ENCODE measurements at places on chromosomes 6 and 20.
A peak's percentile ranks its signal among the peaks of the same experiment; 100 is the strongest.

DNA sequence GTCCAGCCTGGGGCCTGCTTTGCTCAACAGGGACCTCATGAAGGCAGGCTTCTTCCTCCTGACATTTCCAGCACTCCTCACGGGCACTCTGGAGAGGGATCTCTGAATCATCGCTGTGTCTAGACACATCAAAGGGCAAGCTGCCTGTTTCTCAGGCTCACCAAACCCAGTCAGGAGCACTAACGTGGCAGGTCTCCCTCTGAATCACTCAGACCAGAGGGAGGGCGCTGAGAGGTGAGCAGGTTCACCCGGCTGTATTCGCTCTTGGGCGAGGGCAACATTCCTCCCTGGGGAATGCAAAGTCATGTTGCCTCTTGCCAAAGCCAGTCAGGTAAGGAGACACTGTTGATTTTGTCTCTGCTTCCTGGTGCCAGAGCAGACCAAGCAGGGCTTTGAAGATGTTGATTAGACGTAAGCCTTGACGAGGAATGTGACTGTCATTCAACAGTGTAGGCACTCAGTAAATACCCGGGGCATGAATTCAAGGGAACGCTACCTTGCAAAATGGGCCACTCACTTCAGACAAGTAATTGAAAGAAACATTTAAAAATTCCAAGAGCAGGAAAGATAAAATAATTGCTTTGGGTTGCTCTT lies 50.1 kb downstream of the CYP24A1 start:
- peak; percentile 32 for DNase-seq

GRCh38 chr6:135583256-135583761 lies 85.8 kb upstream of the AHI1 start:
- no peak for DNase-seq

GRCh38 chr6:26140967-26141294 lies 53.7 kb downstream of the HFE start:
- no peak for DNase-seq

- no peak for DNase-seq
Observed at GRCh38 chr6:146962329-146962728, 241.9 kb upstream of the STXBP5 start.

DNA sequence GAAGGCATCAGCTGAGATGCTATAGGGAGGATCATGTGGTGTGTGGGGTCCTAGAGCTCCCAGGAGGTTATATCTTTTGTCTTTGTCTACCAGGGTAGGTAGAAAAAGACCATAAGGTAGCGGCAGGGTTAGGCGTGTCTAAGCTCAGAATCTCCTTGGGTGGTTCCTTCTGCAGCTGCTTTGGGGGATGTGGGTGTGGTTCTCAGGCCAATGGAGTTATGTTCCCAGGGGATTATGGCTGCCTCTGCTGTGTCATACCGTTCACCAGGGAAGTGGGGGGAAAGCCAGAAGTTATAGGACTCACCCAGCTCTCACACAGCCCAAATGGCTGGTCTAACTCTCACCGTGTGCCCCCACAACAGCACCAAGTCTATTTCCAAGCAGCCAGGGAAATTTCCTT lies 107.4 kb upstream of the ADGRB3 start:
- DNase-seq: no peak

DNA sequence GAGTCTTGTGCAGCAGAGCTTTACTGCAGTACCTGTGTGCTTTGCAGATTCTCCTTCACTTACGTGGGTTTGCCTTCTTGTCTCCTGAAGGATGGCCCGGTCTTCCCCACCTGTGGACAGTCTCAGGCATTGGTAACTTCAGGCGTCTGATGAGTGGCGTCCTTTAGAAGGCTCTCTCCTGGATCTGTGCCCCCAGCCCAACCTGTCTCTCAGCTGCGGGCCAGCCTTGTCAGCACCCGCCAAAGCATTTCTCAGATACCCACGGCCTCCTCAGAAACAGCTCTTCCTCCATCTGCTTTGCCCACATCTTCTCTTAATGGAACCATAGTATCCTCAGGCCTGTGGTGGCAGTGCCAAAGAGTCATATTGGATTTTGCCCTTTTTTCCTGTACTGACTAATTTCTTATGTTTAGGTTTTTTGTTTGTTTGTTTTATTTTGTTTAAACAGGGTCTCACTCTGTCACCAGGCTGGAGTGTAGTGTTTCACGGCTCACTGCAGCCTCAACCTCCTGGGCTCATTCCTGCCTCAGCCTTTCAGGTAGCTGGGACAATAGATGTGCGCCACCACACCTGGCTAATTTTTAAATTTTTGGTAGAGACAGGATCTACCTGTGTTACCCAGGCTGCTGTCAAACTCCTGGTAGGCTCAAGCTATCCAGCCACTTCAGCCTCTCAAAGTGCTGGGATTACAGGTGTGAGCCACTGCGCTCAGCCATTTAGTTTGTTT lies 96.6 kb downstream of the ARID1B start:
- DNase-seq: no peak

- DNase-seq: no peak
Observed at GRCh38 chr6:11865680-11866300, 87.2 kb upstream of the ADTRP start.

- no peak for DNase-seq
Observed at GRCh38 chr6:83096791-83097190, 29.3 kb downstream of the DOP1A start.

GRCh38 chr6:84539122-84539856 lies 225.1 kb downstream of the TBX18 start:
- no peak for DNase-seq

DNA sequence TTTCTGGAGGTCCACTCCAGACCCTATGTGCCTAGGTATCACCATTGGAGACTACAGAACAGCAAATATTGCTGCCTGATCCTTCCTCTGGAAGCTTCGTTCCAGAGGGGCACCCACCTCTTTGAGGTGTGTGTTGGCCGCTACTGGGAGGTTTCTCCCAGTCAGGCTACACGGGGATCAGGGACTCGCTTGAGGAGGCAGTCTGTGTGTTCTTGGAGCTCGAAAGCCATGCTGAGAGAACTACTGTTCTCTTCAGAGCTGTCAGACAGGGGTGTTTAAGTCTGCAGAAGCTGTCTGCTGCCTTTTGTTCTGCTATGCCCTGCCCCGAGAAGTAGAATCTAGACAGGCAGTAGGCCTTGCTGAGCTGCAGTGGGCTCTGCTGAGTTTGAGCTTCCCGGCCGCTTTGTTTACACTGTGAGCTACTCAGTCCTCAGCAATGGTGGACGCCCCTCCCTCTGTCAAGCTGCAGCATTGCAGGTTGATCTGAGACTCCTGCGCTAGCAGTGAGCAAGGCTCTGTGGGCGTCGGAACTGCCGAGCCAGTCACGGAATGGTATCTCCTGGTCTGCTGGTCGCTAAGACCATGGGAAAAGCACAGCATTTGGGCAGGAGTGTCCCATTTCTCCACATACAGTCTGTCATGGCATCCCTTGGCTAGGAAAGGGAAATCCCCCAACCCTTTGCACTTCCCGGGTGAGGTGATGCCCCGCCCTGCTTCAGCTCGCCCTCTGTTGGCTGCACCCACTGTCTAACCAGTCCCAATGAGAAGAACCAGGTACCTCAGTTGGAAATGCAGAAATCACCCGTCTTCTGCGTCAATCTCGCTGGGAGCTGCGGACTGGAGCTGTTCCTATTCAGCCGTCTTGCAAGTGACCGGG lies 32.5 kb upstream of the ASCC3 start:
- DNase-seq: no peak

- no peak for DNase-seq
Observed at GRCh38 chr20:59645761-59646171, 41.4 kb downstream of the PHACTR3 start.

DNA sequence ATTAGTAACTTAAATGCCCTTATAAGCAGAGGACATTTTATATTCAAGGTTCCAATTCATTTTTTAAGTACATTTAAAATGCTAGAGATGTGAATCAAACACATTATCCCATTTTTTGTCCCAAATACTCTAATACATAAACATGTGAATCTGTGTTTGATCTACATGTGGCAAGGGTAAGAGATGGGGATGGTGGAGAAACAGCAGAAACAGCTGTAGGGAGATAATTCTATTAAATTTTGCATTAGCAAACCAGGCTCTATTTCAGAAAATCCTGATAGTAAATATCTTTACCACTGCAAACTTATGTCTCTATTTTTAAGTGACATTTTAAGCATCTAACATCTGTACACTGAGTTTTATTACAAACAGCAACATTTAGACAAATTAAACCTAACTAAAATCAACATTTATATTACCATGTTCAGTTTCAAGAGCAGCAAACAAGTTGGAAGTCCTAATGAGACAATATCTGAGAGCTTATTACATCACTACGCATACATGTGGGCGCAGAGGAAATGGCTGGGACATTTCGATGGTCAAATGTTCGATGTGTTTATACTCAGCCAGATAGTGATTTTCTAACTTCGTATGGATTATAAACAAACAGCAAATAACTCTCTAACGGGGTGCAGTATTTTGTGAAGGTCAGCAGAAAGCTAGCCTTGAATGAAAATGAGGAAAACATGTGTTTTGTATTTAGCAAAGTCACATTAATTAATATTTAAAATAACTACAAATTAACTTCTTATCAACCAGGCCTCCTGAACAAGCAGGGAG lies 165.1 kb downstream of the GJA1 start:
- DNase-seq: no peak

DNA sequence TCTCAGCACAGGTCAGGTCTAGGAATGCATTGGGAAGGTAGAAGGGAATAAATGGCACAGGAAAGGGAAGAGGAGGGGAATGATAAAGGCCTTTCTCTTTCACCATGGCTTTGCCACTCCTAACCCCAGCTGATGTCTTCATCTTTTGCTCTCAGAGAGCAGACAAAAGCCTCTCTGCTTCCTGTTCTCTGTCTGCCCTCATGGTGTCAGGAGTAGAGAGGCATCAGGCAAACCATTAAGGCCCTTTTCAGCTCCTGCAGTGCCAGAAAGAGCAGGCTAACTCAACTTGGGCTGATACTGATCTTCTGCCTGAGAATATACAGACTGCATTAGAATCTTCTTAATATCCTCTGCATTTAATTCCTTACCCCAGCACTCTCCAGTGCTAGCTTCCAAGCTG lies 48.0 kb upstream of the STXBP5 start:
- no peak for DNase-seq

GRCh38 chr20:63457737-63458136 lies 14.7 kb downstream of the KCNQ2 start:
- no peak for DNase-seq

DNA sequence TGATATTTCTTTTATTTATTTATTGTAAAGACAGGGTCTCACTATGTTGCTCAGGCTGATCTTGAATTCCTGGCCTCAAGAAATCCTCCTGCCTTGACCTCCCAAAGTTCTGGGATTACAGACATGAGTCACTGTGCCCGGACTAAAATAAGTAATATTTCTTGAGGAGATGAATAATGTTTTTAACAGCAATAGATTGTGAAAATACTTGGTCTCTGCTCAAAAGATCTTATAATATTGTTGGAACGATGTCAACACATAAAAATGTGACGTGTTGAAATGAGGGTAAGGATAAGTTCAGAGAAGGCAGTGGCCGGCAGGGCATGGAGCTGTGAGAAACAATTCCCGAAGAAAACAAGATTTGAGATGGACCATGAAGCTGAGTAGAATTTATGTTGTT lies 178.7 kb downstream of the GJA1 start:
- no peak for DNase-seq

GRCh38 chr6:163513003-163513402 lies 98.5 kb downstream of the QKI start:
- DNase-seq: no peak

DNA sequence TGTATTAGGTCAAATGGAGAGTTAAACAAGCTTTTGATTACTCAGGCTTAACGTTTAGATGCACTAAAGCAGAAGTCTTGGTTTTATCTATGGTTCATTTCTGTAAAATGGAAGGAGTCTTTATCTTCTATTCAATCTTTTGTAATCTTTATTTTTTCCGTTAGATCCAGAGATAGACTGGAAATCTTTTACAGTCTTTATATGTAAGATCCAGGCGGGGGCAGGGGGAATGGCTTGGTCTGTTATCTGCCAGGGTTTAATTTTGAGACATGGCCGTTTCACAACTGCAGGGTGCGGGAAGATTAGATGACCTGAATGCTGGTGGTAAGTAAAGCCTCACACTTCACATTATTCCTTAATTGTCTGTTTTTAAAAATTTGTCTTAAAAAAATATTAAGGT lies 3.7 kb downstream of the AKAP12 start:
- DNase-seq: no peak

GRCh38 chr20:46900086-46900485 lies 5.4 kb downstream of the EYA2 start:
- no peak for DNase-seq

DNA sequence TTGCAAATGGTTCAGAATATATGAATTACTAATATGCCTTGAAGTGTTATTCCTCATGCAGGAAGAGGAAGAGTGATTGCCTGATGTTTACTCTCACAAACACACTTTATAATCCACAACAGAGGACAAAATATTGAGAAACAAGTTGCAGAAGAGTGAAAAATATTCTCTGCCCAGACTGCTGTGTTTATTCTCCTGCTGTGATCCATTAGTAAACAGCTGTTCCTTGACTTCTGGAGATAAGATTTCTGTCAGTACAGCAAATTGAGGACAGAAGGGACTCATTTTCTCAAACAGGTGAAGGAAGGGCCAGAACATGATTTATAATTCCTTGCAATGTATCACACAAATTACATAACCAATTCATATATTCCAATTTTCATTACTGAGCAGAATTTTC lies 148.0 kb downstream of the EPM2A start:
- DNase-seq: no peak

GRCh38 chr6:5785249-5785648 lies 221.5 kb downstream of the NRN1 start:
- DNase-seq: no peak

- DNase-seq: no peak
Observed at GRCh38 chr20:8067082-8067481, 47.5 kb upstream of the TMX4 start.

GRCh38 chr6:43723737-43724295 lies 36.2 kb upstream of the MRPS18A start:
- DNase-seq: no peak

DNA sequence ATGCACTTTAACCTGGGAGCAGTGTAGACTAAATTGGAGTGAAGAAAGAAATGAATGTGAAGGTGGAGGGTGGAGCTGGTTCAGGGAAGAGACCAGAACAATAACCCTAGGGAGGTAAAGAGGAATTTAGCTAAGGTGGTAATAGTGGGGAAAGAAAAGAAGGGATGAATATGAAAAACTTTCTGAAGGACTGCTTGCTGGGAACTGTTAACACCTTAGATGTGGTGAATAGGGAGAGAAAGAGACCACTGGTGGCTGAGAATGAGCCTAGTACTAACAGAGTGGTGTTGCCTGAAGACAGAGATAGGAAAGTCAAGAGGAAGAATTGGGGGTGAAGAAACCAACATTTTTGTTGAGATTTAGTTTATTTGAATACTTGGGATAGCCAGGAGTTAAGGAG lies 78.4 kb upstream of the HS3ST5 start:
- DNase-seq: no peak

GRCh38 chr6:82017288-82017687 lies 230.3 kb downstream of the IBTK start:
- DNase-seq: no peak

GRCh38 chr6:52536424-52536916 lies 40.4 kb downstream of the TRAM2 start:
- DNase-seq: no peak

GRCh38 chr20:23200413-23200812 lies 114.3 kb upstream of the CD93 start:
- no peak for DNase-seq
